ENCODE measurements at places on chromosomes 6 and 20.

DNA sequence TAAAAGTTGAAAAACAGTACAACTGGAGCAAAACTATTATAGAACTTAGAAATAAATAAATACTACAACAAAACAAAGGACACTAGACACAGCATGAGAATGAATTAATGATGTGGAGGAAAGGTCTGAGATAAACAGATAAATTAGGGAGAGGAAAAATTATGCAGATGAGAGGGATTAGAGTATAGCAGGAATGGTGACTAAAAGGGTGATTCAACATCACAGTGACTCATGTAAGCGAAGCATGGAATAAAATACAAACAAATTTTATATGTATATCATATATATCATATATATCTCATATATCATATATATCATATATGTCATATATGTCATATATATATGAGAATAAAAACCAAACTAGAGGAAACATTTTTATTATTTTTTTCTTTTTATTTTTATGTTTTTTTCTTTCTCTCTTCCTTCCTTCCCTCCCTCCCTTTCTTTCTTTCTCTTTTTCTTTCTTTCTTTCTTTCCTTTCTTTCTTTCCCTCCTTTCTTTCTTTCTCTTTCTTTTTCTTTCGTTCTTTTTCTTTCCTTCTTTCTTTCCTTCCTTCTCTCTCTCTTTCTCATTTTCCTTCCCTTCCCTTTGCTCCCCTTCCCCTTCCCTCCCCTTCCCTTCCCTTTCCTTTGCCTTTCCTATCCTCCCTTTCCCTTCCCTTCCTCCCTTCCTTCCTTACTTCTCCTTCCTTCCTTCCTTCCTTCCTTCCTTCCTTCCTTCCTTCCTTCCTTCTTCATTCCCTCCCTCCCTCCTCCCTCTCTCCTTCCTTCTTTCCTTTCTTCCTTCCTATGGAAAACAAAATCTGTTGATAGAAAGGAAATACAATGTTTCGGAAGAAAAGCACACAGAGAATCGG, 1014.6 kb downstream of the GRIK2 start:
- DNase-seq: no peak

GRCh38 chr6:49336514-49337131, 126.4 kb downstream of the MMUT start:
- DNase-seq: no peak

DNA sequence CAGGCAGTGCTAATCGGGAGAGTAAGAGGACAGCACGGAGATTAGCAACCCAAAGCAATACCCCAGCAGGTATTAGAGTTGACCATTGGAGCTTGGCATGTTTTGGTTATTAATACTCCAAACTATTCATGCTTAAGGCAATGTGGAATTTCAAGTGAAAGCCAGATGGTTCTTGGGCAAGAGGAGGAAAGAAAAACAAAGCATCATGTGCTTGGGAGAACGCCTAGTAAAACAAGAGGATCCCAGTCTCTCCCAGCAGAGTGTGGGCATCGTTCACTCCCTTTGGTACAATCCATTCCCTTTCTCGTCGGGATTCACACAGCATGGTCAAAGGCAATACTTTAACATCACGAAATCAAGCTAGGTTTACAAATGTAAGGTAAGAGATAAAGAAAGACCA, 349.8 kb downstream of the PRKN start:
- no peak for DNase-seq

GRCh38 chr6:70412252-70413113, 825 bp upstream of the FAM135A start:
- no peak for DNase-seq

GRCh38 chr20:51059862-51060261, 37.0 kb upstream of the KCNG1 start:
- no peak for DNase-seq
